Upper lobe of right lung (tissue), 1 donor: ENCODE measurements at places on chromosomes 11 and 22. TPM values are rescaled to one million over a fixed set of nuclear protein-coding genes. Genes with fewer than 3 reads are reported as not detected.

Gene VWCE
- 1.5 TPM for total RNA-seq

Gene LRRC10B
- total RNA-seq = 0.29 TPM

Gene FANCF
- 7.3 TPM for total RNA-seq

Gene TREH
- 0.46 TPM for total RNA-seq

Gene NLRP10
- total RNA-seq = not detected

Gene TYR
- not detected for total RNA-seq

Gene CLTCL1
- total RNA-seq = 4.3 TPM

Gene PHLDA2
- 15.5 TPM for total RNA-seq

Gene PATE2
- total RNA-seq = not detected
